Activated T-helper 1 cell treated with anti-CD3 and anti-CD28 coated beads, Interleukin-12 subunit alpha, Interleukin-12 subunit beta, Interleukin-2, Interleukin-4 antibody, amounts not matched to agents 30 ng/mL and 10 ng/mL and 1 ng/mL, durations not matched to agents 14 hours and 24 hours and 36 hours (primary cell): ENCODE measurements at places on chromosomes 11 and 22. TPM values are rescaled to one million over a fixed set of nuclear protein-coding genes. Genes with fewer than 3 reads are reported as not detected.

Gene FAM118A
- total RNA-seq = 30.7 and 38.6 TPM in 2 replicates

Gene HTR3B
- not detected in 2 replicates for total RNA-seq

Gene C11orf97
- total RNA-seq = not detected in 2 replicates

Gene C22orf31
- total RNA-seq = not detected in 2 replicates

Gene DDIAS
- total RNA-seq = 28.7 and 29.4 TPM in 2 replicates

Gene TSGA10IP
- total RNA-seq = not detected in 2 replicates

Gene KCNQ1OT1
- total RNA-seq = 0.66 and 0.67 TPM in 2 replicates

Gene ART1
- not detected in 2 replicates for total RNA-seq

Gene TTLL1
- 2.0 TPM in 2 replicates for total RNA-seq

DNA sequence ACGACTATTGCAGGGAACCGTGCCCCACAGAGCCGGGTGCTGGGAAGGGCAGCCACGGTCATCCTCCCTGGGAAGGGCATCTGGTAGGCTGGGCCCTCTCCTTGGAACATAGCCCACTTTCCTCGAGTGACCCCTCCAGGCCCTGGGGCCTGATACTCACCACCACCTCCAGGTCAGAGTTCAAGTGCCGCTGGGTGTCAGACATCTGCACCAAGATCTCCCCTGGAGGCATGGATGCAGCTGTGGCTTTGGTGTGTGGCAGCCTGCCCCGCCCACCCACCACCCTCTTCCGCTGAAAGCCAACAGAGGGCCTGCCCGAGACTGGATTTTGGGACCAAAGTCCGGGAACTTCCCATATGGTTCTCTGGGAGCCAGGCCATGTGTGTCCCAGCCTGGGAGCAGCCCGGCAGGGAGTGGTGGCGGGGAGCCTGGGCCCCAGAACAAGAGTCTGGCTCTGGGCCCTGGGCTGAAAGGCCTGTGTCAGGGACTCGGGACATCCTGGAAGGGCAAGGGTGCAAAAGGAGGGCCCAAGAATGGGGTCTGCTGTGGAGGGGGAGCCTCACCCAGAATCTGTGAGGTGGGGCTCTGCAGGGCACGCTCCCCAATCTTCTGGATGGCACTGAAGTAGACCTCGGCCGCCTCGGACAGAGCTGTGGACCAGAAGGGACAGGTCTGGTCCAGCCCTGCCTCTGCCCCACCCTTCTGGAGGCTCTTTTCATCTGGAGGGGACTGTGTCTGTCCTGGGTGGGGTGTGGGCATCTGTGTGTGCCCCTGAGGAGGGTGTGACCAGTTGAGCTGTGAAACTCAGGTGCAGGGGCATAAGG is 2.6 kb downstream of the BAIAP2L2 start:
- no peak for DNase-seq
- H3K4me1 ChIP-seq = peaks cover 5% of the 10 kb centered on the region
- no peak overlapping the region for H3K27ac ChIP-seq
- H3K27me3 ChIP-seq = peaks cover 2% of the 10 kb centered on the region
- no peak overlapping the region for H3K4me3 ChIP-seq

GRCh38 chr11:126284829-126285228 is 1.9 kb downstream of the TIRAP start:
- H3K36me3 ChIP-seq = peaks cover 9% of the 10 kb centered on the region
- peaks cover 39% of the 10 kb centered on the region for H3K4me1 ChIP-seq
- peak overlapping the region; percentile 98 for H3K4me3 ChIP-seq
- no peak for DNase-seq
- peak overlapping the region; percentile 71 for H3K27ac ChIP-seq

DNA sequence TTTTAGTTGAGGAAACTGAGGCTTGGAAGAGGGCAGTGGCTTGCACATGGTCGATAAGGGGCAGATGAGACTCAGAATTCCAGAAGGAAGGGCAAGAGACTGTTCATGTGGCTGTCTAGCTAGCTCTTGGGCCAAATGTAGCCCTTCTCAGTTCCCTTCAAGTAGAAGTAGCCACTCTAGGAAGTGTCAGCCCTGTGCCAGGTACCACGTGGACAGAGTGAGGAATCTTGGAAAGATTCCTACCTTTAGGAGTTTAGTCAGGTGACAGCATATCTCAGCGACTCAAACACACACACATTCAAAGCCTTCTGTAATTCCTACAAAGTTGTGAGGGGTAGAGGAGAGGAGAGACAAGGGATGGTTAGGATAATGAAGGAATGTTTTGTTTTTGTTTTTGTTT is 18.3 kb downstream of the PIK3IP1 start:
- H3K4me1 ChIP-seq = peaks cover 26% of the 10 kb centered on the region
- H3K4me3 ChIP-seq = no peak overlapping the region
- DNase-seq = no peak
- H3K27ac ChIP-seq = peak overlapping the region; percentile 23
- no peaks in the 10 kb centered on the region for H3K27me3 ChIP-seq
- H3K36me3 ChIP-seq = peaks cover 26% of the 10 kb centered on the region

DNA sequence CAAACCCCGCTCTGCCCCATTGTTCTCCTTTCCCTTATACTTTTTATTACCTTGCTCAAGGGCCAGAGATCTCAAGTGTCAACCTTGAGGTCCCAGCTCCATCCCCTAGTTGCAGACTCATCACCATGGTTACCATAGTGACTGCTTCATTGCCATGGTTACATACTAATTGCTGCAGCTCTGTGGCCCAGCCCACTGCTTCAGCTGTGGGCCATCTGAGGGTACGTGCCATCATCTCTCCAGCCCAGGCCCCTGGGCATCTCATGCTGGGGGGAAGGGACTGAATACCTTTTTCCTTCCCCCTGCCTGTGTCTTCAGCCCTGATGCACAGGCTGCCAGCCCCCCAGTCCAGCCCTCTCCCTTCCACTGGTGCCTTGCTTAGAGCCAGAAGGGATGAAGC is 22.2 kb downstream of the TREH start:
- DNase-seq = no peak
- peaks cover 6% of the 10 kb centered on the region for H3K4me1 ChIP-seq
- H3K4me3 ChIP-seq = no peak overlapping the region
- peaks cover 7% of the 10 kb centered on the region for H3K27me3 ChIP-seq
- no peaks in the 10 kb centered on the region for H3K36me3 ChIP-seq
- no peak overlapping the region for H3K27ac ChIP-seq

DNA sequence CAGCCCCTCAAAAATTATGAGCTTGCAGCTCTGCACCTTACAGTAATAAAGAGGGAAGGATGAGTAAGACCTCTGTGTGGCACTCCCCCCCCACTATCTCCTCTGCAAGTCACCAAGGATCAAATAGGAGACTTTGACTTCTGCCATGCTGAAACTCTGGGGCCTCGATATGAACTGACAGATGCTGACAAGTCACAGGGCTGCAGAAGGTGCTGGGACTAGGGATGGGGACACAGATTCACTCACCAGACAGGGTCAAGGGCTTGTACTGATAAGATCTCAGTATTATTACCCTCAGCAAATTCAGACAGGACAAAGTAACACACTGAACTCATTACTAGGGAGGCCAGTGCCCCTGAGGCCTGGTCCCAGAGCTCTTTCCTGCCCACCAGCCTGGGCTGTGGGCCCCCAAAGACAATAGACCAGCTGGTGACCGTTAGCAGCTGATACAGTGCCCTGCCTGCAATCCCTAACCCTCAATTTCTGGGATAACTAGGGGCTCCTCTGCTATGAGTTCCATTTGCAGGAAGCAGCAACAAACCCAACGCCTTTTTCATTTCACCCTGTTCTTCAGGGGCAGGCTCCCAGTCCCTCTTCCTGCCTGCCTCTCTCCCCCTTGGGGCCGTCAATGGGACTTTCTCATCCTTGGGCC is 20.1 kb downstream of the TMPRSS13 start:
- no peaks in the 10 kb centered on the region for H3K36me3 ChIP-seq
- peaks cover 4% of the 10 kb centered on the region for H3K27me3 ChIP-seq
- H3K4me1 ChIP-seq = peaks cover 12% of the 10 kb centered on the region
- DNase-seq = no peak
- no peak overlapping the region for H3K27ac ChIP-seq
- no peak overlapping the region for H3K4me3 ChIP-seq

DNA sequence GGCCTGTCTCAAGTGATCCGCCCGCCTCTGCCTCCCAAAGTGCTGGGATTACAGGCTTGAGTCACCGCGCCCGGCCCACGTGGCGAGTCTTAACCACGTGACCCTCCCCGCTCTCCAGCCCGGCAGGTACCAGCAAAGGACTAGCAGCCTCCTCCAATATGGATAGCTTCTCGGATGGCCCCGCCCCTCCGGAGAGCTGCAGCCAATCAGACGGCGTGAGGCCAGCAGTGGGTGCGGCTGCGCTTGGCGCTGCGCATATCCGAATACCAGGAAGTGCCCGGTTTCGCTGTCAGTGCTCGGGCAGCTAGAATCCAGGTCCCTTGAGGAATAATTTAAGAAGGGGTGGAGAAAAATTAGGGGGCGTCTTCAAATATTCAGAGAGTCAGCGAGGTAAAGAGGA is 14.7 kb upstream of the PISD start:
- H3K4me3 ChIP-seq = peak overlapping the region; percentile 95
- H3K27me3 ChIP-seq = no peaks in the 10 kb centered on the region
- DNase-seq = peak; percentile 91

- no peak overlapping the region for H3K27ac ChIP-seq
- no peak overlapping the region for H3K4me3 ChIP-seq
- no peaks in the 10 kb centered on the region for H3K4me1 ChIP-seq
- H3K27me3 ChIP-seq = no peaks in the 10 kb centered on the region
- no peak for DNase-seq
These were observed 45.7 kb downstream of the NAT10 start for GRCh38 chr11:34151166-34151565.

DNA sequence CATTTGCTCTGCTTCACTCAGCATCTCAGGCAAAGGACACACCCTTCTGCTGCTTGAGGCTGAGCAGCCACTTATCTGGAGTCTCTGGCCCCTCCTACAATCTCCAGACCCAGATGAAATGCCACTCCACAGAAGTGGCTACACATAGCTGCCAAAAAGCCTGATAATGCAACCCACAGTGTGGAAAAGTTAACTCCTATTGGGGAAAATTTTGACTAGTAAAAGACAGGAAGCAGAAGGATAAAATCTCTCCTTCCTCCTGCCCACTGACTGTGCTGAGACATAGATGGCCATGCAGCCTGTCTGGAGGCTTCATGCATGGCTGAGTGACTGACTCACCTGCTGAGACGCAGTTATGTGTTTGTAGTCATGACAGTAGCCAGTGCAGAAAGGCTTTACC is 92.3 kb upstream of the TEAD1 start:
- H3K27me3 ChIP-seq = peaks cover 8% of the 10 kb centered on the region
- no peak overlapping the region for H3K27ac ChIP-seq
- no peak overlapping the region for H3K4me3 ChIP-seq
- H3K36me3 ChIP-seq = no peaks in the 10 kb centered on the region
- H3K4me1 ChIP-seq = no peaks in the 10 kb centered on the region

DNA sequence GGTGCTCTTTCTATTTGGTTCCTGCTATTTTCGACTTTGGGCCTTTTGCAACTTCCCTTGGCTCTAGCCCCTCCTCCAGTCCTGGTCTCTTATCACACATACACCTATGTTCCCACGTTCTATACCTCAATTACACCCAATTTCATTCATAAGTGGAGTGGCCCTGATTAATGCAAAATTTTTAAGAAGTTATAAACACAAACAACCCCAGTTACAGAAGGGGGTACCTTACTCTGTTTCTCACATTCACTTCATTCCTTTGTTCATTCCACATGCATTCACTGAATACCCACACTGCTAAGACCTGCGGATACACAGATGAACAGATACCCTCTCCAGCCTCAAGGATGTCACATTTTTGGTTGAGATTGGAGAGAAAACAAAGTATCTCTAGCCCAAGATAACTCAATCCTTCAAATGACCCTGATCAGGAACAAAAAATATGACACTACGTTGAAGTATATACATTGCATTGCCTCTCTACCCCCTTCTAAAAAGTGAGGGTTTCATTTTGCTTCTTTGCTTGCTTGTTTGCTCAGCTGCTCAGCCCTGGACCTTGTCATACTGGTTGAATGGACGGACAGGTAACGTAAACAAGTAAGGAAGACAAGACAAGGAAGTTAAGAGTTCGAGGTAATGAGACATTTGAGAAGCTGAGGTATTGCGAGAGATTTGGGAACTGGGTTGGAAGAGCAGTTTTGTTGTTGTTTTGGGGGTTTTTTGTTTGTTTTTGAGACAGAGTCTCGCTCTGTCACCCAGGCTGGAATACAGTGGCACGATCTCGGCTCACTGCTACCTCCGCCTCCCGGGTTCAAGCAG is 3.6 kb upstream of the VPS37C start:
- no peak overlapping the region for H3K4me3 ChIP-seq
- peak overlapping the region; percentile 85 for H3K27ac ChIP-seq
- no peak for DNase-seq
- no peaks in the 10 kb centered on the region for H3K27me3 ChIP-seq
- peaks cover 4% of the 10 kb centered on the region for H3K36me3 ChIP-seq
- peaks cover 56% of the 10 kb centered on the region for H3K4me1 ChIP-seq

GRCh38 chr22:44182588-44183286 is 2.0 kb downstream of the PARVG start:
- peaks cover 3% of the 10 kb centered on the region for H3K27me3 ChIP-seq
- H3K27ac ChIP-seq = peak overlapping the region; percentile 97
- peak overlapping the region; percentile 81 for H3K4me3 ChIP-seq
- peaks cover 19% of the 10 kb centered on the region for H3K4me1 ChIP-seq

DNA sequence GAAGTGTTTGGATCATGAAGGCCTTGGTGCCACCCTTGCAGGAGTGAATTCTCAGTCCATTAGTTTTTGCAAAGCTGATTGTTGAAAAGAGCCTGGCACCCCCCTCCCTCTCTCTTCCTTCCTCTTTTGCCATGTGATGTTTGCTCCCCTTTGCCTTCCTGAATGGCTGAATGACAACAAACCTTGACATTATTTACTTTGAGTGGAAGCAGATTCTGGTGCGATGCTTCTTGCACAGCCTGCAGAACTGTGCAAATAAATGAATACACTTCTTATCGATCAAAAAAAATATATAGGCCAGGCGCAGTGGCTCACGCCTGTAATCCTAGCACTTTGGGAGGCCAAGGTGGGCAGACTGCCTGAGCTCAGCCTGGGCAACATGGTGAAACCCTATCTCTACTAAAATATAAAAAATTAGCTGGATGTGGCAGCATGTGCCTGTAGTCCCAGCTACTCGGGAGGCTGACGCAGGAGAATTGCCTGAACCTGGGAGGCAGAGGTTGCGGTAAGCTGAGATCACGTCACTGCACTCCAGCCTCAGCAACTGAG is 2.0 kb upstream of the NARS2 start:
- peaks cover 36% of the 10 kb centered on the region for H3K4me1 ChIP-seq
- peaks cover 7% of the 10 kb centered on the region for H3K27me3 ChIP-seq
- H3K36me3 ChIP-seq = peaks cover 7% of the 10 kb centered on the region

GRCh38 chr11:69874984-69875624 is 55.9 kb upstream of the FGF3 start:
- no peaks in the 10 kb centered on the region for H3K36me3 ChIP-seq
- no peaks in the 10 kb centered on the region for H3K4me1 ChIP-seq
- DNase-seq = no peak
- H3K4me3 ChIP-seq = no peak overlapping the region
- no peaks in the 10 kb centered on the region for H3K27me3 ChIP-seq

DNA sequence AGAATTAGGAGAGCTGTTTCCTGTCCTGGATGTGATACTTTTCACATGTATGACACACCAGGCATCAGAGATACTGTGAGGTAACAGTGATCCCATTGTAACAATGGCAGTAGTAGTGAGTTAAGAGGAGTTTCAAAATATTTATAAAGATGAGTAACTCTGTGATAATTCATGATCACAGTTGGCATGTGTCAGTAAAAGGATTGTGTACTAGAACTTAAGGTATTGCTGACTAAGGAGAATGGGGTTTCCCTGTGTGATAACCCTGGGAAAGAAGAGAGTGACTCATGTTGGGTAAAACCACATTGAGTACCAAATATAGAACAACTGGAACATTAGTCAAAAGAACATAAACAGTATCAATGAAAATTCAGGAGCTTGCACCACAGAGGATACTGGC is 22.9 kb upstream of the SLC5A1 start:
- no peak for DNase-seq
- no peak overlapping the region for H3K4me3 ChIP-seq
- peaks cover 6% of the 10 kb centered on the region for H3K27me3 ChIP-seq
- peaks cover 10% of the 10 kb centered on the region for H3K4me1 ChIP-seq
- no peaks in the 10 kb centered on the region for H3K36me3 ChIP-seq

GRCh38 chr11:82559609-82560008 is 174.1 kb downstream of the FAM181B start:
- no peaks in the 10 kb centered on the region for H3K27me3 ChIP-seq
- H3K4me3 ChIP-seq = no peak overlapping the region
- no peak for DNase-seq
- no peaks in the 10 kb centered on the region for H3K4me1 ChIP-seq
